ENCODE measurements at places on chromosomes 11 and 22.
A peak's percentile ranks its signal among the peaks of the same experiment; 100 is the strongest.

GRCh38 chr22:36365020-36365411 lies 22.8 kb downstream of the MYH9 start:
- DNase-seq = peak; percentile 77

DNA sequence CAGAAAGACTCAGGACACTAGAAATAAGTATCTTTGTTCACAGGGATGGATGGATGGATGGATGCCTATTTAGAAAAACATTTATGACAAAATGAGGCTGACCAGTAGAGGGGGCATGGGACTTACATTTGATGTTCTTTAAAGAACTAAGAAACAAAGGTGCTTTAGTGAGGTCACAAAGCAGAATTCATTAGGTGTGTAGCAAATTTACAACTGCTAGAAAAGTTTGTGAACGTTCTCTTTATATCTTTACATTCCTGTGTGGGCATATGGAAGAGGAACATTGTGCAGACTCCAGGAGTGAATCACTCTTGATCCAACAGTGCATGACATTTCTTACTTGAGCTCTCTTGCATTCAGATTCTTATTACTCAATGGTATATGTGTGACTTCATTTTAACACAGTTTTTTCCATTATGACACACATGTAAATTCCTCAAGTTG lies 15.8 kb upstream of the SIK2 start:
- DNase-seq = peak; percentile 46

DNA sequence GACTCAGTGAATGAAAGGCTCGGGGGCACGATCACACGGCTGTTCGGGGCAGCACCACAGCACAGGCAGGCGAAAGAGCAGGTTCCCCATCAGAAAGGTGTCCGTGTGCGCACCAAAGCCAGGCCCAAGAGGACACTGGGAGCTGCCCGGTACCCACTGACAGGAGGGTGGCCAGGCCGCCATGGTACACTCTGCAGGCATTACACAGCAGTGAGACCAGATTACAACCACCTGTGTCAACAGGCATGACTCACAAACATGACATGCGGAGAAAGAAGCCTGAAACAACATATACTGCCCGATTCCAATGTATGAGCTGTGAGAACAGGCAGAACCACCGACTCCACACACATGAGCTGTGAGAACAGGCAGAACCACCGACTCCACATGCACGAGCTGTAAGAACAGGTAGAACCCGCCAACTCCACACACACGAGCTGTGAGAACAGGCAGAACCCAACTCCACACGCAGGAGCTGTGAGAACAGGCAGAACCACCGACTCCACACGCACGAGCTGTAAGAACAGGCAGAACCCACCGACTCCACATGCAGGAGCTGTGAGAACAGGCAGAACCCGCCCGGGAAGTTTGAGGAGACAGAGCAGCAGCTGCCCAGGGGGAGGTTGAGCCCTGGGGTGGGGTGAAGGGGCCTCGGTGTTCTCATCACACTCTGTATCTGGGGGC lies 32.6 kb downstream of the KIAA0930 start:
- no peak for DNase-seq

GRCh38 chr11:37230865-37231264 lies 632.8 kb upstream of the RAG2 start:
- no peak for DNase-seq

DNA sequence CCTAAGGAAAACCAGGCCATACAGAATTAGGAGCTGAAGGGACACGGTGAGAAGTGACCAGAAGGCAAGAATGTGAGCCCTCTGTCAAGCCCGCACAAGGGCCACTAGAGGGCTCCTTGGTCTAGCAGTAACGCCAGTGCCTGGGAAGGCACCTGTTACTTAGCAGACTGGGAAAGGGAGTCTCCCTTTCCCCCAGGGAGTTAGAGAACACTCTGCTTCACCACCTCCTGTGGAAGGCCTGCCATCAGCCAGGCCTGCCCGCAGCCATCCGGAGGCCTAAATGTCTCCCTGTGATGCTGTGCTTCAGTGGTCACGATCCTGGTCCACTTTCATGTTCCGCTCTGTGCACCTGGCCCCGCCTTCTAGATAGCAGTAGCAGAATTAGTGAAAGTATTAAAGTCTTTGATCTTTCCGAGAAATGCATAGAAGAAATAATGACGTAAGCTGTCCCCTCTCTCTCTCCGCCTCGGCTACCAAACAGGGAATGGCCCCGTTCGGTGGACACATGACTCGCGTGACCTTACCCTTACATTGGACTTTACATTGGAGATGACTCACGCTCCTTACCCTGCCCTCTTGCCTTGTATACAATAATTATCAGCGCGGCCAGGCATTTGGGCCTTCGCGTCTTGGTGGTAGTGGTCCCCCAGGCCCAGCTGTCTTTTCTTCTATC lies 10.7 kb upstream of the GSTP1 start:
- DNase-seq = peak; percentile 5

- no peak for DNase-seq
Observed at GRCh38 chr11:126660321-126660720, 304.8 kb downstream of the ST3GAL4 start.

DNA sequence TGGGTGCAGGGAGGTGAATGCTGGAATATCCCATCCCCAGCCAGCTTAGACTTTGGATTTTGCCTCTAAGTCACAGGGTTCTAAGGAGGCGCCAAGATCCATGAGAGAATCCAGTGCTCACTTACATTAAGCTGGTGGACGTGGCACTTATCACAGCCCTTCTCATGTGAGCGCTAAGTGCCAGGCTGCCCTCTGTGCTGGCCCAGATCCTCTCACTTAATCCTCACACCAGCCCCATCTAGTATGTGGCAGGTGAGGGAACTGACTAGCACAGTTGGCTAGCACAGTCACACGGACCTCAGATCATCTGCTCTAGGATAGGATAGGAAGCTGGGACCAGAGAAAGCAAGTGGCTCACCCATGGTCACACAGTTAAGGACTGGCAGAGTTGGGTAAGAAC lies 3.6 kb downstream of the HMOX1 start:
- DNase-seq = no peak

GRCh38 chr11:11476499-11476898 lies 123.4 kb upstream of the CSNK2A3 start:
- no peak for DNase-seq

GRCh38 chr22:30245985-30246813 lies at the start of gene LIF:
Gene LIF (minus strand): TSS chr22:30246759. CDS start chr22:30246695, 64 bp downstream.
- no peak for DNase-seq

DNA sequence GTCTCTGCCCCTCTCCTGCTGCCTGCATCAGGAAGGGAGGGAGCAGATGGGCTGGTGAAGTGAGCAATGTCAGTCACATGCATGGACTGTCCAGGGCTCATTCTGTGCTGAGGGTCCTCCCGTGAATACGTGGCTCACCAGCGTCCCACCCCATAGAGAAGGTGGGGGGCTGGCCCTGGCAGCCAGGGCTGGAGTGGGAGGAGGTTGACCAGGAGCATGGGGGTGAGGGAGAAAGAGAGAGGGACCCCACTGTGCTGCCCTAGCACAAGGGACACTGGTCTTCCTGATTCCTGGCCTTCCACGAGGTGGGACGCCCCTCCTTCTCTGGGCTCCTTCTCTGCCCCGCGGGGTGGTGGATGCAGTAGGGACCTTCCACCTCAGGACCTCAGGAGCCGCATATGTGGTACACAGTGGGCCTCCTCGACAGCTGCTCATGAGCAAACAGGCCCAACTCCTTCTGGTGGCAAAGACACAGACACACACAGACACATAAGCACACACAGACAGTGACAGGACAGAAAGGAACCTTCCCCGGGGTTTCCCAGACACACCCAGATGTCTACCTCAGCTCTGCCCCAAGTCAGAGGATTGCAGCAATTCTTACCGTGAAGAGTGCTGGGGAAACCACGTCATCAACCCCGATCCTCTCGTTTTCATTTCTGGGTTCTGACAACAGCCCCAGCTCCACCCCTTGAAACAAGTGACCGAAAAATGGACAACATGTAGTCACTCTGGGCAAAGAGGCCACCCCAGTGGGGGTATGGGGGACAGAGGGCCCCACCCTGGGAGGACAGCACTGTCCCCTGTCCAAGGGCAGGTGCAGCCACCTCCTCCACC lies 3.6 kb upstream of the APOBEC3A start:
- DNase-seq = no peak

Data from stimulated activated CD8-positive, alpha-beta memory T cell treated with anti-CD3 and anti-CD28 coated beads, Interleukin-12 subunit alpha, Interleukin-12 subunit beta, amount 100 ng/mL, for 1 hour (primary cell).